Stimulated activated CD4-positive, alpha-beta T cell treated with anti-CD3 and anti-CD28 coated beads, Interleukin-15, amount 100 ng/mL, for 1 hour (primary cell): ENCODE measurements at places on chromosomes 12 and 14.

- no peak for DNase-seq
Measured at GRCh38 chr12:14999021-14999694, 26.3 kb downstream of the PDE6H start.

- no peak for DNase-seq
Measured at GRCh38 chr14:20707622-20708021, 19.1 kb downstream of the ANG start.

- DNase-seq = no peak
Measured at GRCh38 chr14:83196236-83196635, 1662.6 kb upstream of the SEL1L start.

DNA sequence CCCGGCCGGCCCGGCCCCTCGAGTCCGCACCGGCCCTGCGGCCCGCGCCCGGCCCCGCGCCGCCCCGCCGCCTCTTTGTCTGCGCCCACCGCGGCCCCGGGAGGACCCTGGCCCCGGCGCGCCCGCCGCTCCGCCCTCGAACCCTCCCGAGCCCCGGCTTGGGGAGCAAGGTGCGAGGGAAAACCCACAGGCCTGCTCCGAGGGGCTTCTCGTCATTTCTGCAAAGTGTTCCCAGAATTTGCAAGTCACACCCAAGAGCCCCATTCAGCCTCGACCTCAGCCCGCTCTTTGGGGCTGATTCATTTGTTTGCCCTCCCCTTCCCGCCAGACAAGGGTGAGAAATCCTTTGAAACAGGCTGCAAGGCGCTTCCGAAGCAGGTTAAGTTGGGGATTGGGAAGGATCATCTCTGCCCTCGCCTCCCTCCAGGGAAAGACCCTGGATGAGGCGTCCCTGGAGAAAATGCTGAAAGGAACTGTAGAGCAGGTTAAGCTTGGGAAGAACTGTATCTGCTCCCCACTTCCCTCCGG, 325 bp upstream of the CLIP1 start:
- DNase-seq = no peak

DNA sequence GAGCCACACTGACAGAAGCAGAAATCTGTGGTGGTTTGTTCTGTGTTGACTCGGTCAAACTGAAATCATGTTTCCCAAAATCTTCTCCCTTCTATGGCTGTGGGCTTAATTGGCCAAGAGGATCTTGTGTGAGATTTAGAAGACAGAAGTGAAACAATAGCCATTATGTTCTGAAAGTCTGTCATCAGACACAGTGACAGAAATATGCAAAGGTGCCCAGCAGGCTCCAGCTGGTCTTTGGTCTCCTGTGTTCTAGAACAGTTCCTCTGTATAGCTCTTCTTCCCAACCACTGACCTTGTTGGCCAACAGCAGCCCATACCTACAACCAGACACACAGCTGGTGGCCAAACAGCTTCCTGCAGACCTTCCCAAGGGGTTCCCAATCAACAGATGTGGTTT, 25.0 kb upstream of the COCH start:
- no peak for DNase-seq

DNA sequence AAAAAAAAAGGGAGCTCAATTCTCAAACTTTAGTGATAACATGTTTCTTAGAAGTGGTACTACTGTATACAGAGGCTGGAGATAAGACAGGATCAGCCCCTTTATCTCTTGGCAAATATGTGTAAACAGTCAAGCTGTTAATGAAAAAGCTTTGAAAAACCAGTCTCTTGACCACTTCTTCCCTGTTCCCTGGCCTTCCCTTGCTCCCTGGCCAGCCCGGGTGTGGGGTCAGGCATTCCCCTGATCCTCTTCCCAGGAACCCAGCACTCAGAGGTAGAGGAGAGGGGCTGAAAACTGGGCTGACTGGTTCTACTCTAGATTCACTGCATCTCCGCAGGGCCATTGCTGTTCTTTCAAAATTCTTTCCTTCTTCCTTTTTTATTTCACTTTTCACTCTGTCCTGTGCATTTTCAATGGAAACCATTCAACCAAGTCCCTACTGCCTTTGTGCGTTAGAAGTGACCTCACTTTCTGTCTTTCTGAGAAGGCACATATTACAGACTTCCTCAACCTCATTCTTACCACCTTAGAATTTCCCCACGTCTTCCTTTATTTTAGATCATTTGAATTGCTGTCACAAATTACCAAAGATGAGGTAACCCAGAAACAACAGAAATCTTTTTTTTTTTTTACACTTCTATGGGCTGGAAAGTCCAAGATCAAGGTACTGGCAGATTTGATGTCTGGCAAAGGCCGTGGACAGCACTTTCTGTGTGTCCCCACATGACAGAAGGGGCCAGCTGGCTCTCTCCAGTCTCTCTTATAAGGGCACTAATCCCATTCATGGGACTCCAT, 5.7 kb downstream of the GNG2 start:
- no peak for DNase-seq

GRCh38 chr12:116592731-116593130, 33.5 kb downstream of the MAP1LC3B2 start:
- DNase-seq = no peak

- DNase-seq = peak; percentile 55
Measured at GRCh38 chr12:132444957-132445883, 44.7 kb upstream of the FBRSL1 start.

DNA sequence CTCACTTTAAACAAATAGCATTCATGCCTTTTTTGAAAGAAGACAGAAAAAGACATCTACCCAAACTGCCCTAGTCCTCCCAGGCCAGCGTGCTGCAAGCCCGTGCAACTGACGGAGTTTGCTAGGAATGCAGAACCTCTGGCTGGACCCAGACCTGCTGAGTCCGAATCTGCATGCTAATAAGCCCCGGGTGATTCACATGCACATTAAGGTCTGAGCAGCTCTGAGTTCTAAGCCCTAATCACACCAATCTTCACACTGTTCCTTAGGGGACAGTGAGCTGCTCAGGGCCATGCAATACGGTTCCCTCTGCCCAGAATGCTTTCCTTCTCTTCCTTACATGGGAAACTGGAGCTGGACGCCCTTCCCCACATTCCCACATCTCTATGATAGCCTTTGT, 25.2 kb downstream of the HAL start:
- no peak for DNase-seq

- DNase-seq = no peak
Measured at GRCh38 chr12:94057262-94058151, 90.9 kb upstream of the PLXNC1 start.

- no peak for DNase-seq
Measured at GRCh38 chr14:89660166-89660565, 243.1 kb upstream of the FOXN3 start.

DNA sequence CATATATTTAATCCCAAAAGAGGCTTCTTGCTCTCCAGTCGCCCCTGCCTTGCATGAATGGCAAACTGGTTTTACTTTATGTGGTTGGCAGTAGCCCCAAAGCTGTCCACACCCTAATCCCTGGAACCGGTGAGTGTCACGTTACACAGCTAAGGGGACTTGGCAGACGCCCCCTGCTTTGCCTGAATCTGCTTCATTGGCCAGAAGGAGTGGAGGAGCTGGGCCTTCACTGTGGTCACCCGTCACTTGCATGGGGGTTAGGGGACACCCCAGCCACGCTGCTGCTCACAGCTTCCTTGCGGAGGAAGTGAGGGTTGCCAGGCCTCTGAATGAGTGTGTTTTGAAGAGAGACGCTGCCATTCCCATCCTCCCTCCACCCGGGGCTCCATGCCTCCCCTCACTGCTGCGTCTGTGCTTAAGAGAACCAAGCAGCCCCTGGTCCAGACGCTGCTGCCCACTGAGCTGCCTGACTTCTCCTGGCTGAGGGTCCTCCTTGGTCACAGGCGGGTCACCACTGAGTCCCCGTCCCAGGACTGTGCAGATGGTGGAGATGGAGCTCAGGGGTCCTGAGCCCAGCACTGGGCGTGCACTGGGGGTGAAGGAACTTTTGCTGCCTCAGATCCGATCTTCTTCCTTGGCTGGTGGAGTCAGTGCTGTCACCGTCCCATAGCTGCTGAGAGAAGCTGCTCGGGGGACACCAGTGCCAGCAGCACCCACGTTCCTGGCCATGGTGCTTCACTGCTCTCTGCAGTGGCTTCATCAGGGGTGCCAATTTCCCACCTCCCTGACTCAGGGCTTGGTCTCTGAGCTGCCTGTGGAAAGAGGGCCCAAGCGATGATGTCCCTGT, 39.8 kb downstream of the GALNT9 start:
- DNase-seq = no peak

DNA sequence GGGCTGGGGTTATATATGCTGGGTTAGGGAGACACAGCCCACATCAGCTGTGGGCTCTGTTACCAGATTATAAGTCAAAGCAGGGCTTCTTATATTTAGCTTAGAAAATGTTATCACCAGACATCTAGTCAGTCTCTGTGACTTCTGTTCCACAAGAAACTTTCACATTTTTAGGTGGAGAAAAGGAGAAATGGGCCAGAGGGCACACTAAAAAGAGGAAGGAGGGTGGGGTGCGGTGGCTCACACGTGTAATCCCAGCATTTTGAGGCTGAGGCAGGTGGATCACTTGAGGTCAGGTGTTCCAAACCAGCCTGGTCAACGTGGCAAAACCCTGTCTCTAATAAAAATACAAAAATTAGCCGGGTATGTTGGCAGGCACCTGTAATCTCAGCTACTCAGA, 28.0 kb upstream of the SLC38A1 start:
- no peak for DNase-seq

GRCh38 chr12:116420227-116420880, 138.8 kb upstream of the MAP1LC3B2 start:
- DNase-seq = no peak

GRCh38 chr14:58082491-58083098, 69.4 kb downstream of the ARMH4 start:
- no peak for DNase-seq

DNA sequence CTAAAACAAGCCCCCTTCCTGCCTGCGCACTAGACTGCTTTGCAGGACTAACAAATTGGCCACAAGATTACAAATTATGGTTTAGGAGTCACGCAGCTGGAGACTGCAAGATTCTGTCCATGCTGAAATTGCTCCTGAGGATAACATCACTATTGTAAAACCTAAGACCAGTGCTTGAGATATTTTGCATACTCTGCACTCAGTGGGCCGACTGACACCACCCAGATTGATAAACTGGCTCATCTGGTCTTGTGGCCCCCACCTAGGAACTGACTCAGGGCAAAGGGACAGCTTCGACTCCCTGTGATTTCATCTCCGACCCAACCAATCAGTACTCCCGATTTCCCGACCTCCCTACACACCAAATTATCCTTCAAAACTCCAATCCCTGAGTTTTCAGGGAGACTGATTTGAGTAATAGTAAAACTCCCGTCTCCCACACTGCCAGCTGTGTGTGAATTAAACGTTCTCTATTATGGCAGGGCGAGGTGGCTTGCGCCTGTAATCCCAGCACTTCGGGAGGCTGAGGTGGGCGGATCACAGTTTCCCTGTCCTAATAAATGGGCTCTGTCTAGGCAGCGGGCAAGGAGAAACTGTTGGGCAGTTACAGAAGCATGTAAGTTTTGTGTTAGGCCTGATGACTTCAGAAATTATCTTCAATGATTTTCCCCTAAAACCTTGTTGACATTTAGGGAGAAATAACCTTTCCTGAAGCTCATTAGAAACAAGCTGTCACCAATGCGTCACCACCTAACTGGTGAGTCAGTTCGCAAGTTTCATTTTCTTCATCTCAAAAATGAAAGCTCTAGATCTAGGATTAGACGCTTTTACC, 5.3 kb upstream of the UBC start:
- no peak for DNase-seq

DNA sequence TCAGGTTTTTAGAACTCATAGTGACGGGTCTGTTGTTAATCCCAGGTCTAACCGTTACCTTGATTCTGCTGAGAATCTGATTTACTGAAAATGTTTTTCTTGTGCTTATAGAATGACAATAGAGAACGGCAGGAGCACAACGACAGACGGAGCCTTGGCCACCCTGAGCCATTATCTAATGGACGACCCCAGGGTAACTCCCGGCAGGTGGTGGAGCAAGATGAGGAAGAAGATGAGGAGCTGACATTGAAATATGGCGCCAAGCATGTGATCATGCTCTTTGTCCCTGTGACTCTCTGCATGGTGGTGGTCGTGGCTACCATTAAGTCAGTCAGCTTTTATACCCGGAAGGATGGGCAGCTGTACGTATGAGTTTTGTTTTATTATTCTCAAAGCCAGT, 34.4 kb downstream of the PSEN1 start:
- DNase-seq = no peak

DNA sequence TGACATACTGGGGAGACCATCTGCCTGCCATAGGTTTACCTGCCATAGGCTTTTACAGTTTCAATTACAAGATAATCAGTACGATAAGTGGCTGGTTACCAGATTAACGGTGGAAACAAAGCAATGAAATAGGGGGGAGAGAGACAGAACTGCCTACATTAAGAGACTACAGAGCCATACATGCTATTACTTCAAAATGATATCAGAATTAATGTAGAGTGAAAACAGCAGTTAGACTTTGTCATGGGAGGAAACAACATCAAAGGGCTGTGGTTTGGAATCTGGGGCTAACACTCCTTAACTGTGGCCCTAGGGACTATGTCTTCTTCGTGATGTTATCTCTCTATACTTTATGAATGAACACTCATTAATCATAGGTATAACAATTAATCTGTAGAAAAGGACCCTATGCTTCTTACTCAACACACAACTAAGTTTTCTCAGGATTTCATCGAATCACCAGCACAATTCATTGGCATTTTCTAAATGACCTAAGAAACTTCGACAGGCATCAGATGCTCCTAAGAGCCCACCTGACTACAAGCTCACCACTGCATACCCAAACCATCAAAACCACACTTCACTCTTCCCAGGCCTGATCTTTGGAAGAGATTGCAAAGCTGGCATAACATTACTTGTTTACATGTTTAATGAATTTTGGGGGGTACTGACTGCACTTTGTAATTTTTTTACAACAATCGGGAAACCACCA, 475.6 kb upstream of the SOX5 start:
- no peak for DNase-seq
